ENCODE measurements at places on chromosomes 2 and 18.

DNA sequence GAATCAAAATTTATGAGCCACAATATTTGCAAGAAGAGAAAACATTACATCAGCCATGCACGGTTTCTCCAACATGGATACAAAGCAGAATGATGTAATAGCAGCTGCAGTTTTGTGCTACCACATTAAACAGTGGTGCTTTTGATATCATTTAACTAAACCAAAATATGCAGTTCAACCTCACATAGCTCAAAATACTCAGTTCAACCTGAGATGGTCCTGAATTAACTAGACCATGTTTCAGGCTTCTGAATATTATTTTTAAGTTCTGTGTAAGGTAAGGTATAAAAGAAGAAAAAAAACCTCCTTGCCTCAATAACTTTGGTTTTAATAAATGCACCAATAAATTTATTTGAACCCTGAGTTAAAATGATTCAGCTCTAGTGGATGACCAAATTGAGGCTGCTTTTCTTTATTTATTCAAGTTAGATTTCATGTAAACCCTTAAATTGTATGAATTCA, 18.8 kb upstream of the TSPYL6 start:
- H3K27me3 ChIP-seq: no peaks in the 10 kb centered on the region
- no peak overlapping the region for H3K4me3 ChIP-seq
- no peaks in the 10 kb centered on the region for H3K36me3 ChIP-seq
- no peak for DNase-seq

DNA sequence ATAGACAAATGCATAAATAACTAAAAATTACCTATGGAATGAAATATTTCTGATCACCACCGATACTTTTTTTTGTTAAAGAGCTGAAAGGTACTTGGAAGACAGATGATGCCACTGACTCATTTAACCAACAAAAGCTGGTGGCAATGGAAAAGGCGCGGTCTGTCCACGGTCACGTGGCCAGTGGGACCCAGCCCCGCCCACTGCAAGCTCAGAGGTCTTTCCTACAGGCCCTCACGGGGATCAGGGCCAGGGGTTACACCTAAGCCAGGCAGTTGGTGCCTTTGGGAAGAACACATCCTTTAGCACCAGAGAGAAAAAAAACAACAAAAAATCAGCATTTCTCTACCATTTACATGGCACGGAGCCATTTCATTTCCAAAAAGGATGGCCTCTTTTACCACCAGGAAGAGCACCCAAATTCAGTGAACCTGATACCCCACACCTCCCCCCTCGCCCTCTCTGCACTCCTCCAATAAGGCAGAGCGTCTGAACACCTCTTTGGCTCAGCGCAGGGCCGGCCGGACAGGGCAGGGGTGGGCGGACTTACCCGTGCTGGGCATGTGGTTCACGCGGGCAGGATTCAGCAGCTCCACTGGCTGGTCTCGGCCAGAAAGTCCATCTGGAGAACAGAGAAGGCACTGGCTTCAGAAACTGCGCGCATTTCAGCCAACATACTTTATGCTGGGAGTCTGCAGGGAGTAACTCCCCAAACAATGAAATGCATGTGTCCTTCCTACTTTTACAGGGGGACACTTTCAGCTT, 164.6 kb downstream of the HDAC4 start:
- no peaks in the 10 kb centered on the region for H3K36me3 ChIP-seq
- peaks cover 14% of the 10 kb centered on the region for H3K4me1 ChIP-seq
- DNase-seq: peak; percentile 60
- no peak overlapping the region for H3K4me3 ChIP-seq
- no peaks in the 10 kb centered on the region for H3K27me3 ChIP-seq
- peak overlapping the region; percentile 31 for H3K27ac ChIP-seq

DNA sequence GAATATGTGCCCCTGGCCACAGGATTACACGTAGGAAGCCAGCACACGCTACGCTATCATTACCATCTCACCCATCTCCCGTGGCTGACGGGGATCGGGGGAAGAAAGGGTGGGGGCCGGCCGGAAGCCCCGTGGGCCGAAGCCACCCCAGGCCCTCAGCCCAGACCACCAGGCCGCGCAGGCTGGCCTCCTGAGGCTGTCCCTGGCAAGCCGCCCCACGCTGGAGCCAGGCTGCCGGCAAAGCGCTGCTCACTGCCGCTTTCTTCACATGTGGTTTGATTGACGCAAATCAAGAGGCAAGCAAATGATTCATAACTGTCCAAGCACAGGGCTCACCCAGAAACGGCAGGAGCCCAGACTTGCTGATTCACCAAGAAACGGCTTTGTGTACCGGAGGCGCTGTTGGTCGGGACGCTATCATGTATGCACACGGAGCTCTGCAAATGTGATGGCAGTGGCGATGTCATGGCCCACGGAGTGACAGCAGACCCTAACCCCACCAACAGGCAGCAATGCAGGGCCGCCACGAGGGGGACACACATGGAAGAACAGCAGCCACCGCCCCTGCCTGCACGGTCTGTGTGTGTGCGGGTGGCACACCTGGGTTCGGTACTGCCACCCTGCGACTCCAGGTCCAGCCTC, 125.7 kb downstream of the HDAC4 start:
- H3K27ac ChIP-seq: peak overlapping the region; percentile 92
- H3K27me3 ChIP-seq: no peaks in the 10 kb centered on the region
- DNase-seq: peak; percentile 95
- H3K4me3 ChIP-seq: peak overlapping the region; percentile 37

DNA sequence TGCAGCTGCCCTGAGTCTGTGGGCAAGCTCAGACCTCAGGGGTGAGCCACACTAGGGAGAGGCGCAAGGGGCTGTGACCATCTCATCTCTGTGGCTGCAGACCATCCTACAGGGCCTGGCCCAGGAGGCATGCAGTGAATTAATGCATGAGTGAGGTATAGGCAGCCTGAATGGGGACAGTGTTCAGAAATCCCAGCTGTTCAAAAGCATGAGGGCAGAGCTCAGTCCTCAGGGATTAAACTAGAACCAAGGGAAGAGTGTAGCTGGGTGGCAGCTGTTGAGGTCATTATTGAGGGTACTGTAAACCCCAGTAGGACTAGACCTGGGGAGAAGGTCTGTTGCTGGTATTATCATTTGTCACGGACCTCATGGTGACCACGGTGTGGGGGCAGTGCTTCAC, 17.0 kb downstream of the TMEM177 start:
- no peak for DNase-seq
- H3K27ac ChIP-seq: no peak overlapping the region
- H3K4me1 ChIP-seq: no peaks in the 10 kb centered on the region
- H3K36me3 ChIP-seq: no peaks in the 10 kb centered on the region

DNA sequence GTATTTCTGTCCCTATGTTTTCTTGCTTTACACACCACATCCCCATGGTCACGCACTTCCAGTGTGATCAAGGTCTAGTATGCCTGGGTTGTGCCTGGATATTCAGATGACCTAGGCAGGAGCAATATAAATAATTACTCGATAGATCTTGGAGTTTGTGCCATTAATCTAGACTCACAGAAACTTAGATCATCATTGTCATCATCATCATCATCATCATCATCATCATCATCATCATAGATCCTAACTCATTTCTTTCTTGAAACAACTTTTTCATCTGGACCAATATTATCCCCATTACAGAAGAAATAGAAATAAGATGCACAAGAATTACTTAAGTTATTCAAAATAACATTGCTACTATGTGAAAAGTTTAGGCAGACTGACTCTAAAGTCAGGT, 130.3 kb upstream of the LRRTM4 start:
- no peaks in the 10 kb centered on the region for H3K4me1 ChIP-seq
- H3K27me3 ChIP-seq: no peaks in the 10 kb centered on the region
- no peak for DNase-seq
- H3K27ac ChIP-seq: no peak overlapping the region

DNA sequence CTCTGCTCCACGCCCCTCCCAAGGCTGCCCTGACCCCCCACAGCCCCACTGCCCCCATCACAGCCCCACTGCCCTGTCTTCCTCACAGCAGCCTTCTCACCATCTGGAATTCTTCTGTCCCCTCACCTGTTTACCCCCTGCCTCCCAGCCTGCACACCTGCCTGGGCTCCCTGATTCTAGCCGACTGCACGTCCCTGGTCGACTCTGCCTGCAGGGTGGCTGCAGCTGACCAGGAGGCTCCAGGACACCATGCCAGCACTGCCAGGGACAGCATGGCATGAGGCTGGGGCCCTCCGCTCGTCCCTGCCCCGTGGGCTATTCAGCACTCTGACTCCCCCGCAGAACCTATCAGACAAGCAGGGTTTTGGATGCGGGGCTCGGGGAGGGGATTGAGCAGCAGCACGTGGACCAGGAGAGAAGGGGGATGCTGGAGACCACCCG, 254.1 kb downstream of the HDAC4 start:
- peaks cover 58% of the 10 kb centered on the region for H3K36me3 ChIP-seq
- no peak for DNase-seq
- H3K4me3 ChIP-seq: no peak overlapping the region
- H3K27ac ChIP-seq: no peak overlapping the region

DNA sequence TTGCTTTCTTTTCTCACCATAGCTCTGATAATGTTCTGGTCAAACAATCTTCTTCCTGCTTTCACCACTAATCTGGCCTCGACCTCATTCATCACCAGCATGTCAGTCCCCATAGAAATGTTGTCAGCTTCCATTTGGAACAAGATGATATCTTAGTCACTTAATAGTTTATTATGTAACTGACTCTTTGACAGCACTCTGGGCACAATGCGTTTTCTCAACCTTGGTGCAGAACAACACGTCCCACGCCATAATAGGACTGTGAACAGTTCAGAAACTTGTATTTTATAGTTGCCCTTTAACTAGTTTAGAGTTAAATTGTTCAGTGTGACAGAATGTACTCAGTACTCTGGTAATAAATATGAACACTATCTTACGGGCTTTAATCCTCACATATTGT, 106.0 kb downstream of the MC4R start:
- no peaks in the 10 kb centered on the region for H3K4me1 ChIP-seq
- DNase-seq: no peak
- H3K27me3 ChIP-seq: no peaks in the 10 kb centered on the region
- H3K27ac ChIP-seq: no peak overlapping the region

- no peak overlapping the region for H3K4me3 ChIP-seq
- peaks cover 4% of the 10 kb centered on the region for H3K4me1 ChIP-seq
- no peak overlapping the region for H3K27ac ChIP-seq
- no peaks in the 10 kb centered on the region for H3K36me3 ChIP-seq
These were observed 92.2 kb downstream of the ALPK2 start for GRCh38 chr18:58536534-58537271.

DNA sequence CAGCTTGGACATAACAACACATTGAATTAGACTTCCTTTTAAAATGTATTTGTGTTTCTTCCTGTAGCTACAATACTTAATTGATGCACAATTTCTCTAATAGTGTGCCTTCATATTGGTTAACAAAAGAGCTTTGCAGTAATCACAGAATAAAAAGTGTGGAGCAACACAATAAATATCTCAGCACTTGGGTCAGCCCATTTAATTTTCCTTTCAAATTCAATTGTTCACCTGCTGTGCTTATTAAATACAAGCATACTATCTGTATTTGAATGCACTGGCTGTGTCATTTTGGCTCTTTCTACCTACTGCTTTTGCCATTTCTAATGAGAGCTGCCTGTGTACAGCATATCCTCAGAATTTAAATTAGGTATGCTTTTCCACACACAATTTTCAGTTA, 1641.3 kb upstream of the SLC39A10 start:
- no peak overlapping the region for H3K4me3 ChIP-seq
- no peak overlapping the region for H3K27ac ChIP-seq
- no peak for DNase-seq
- no peaks in the 10 kb centered on the region for H3K27me3 ChIP-seq
- H3K36me3 ChIP-seq: no peaks in the 10 kb centered on the region
- no peaks in the 10 kb centered on the region for H3K4me1 ChIP-seq

Data from suprapubic skin (tissue), 4 donors.